ENCODE measurements at places on chromosomes 2 and 18.

GRCh38 chr18:37568671-37569070 lies 3.1 kb upstream of the CELF4 start:
- DNase-seq: no peak

GRCh38 chr2:135657806-135658582 lies 83.7 kb upstream of the UBXN4 start:
- DNase-seq: peak; percentile 15

GRCh38 chr2:198004173-198004572 lies 199.8 kb downstream of the PLCL1 start:
- no peak for DNase-seq

DNA sequence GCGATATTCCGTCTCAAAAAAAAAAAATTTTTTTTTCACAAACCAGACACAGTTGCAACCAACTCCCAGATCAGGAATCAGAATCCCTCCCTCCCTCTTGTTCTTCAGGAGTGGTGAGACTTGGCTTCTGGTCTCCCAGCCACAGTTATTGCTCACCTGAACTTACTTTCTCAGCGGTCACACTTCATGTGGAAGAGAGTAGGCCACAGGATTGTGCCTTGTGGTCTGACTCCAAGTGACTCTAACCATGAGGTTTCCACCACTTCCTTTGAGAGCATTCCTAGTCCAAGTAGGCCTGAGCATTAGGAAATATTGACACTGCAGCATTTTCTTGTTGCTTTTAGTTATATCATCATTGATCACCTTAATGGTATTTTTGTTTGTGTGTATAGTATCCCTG lies 12.1 kb downstream of the FMNL2 start:
- DNase-seq: no peak

DNA sequence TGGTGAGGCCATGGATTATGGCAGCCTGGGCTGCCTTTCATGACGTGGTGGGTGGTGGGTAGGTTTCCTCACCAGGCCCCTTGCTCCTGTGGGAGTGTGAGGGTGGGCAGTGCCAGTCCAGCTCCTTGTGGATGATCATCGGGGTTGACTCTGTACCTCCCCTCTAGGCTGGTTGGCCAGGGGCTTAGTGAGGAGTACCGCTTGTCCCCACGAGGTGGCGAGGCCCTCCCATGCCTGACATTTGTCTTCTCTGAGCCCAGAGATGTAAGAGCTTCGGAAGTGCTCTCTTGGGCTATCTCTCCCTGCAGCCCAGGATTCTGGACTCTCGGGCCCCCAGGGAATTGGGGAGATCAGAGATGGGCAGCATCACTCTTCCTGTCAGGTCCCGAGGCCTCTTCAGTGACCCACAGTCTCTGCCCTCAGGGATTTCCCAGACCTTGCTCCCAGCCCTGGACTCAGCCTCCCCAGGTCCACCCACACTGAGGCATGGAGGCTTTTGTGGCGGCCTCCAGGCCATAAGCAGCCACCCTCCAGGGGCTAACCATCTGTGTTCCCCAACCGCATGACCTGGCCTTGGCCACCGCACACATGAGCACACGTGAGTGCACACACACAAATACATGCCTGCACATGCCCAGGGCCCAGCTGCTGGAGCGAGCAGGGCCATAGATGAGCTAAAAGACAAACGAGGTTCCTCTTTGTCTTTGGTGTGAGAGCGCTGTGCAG lies 6.5 kb downstream of the SPR start:
- DNase-seq: peak; percentile 28

- no peak for DNase-seq
These were observed 74.2 kb upstream of the CELF4 start for GRCh38 chr18:37639846-37640245.

- no peak for DNase-seq
These were observed 128.1 kb upstream of the PDE1A start for GRCh38 chr2:182554950-182555349.

- no peak for DNase-seq
These were observed 55.8 kb downstream of the ST6GAL2 start for GRCh38 chr2:106830191-106830590.

DNA sequence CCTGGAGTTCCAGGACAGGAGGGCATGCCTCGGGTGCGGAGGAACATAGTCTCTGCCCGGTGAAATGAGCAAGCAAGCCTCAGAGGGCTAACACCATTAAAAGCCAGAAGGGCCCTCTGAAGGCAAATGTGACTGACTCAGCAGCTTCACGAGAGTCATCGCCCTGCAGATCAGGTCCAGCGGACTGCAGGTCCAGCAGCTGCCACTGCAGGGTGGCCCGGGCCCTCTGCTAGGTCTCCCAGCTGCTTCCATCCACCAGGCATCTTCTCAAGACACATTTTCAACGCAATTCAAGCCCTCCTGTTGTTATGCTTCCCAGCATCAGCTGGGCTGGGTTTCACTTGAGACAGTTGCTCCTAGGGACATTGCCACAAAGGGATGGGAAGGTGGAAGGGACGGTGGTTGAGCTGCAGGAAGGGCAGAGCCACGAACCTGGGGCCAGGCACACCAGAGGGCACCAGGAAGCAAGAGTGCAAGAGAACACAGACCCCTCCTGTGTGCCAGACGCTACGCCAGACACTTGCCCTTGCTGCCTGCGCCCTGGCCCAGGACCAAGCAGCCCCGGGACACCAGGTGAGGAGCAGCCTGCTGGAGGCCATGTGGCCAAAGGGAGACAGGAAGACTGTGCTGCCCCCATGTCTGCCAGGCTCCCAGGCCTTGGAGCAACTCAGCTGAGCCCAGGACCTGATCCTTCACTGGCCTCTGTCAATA lies 173.0 kb downstream of the HDAC4 start:
- DNase-seq: no peak

DNA sequence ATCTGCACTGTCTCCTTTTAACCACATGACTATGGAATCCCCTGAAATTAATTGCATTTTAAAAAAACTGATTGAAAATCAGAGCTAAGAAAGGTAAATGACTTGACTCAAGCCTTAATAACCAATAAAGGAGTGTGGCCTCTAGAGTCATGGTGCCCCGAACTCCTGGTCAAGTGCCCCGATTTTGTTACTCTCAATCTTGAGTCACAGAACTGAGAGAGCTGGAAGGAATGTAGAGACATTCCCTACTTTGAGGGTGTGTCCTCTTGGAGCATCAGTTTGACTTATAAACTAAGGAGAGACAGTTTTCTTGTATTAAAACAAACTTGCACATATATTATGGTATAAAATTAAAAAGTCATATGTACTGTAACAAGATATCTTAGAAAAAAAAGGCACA lies 2.4 kb downstream of the WDR43 start:
- DNase-seq: no peak

- no peak for DNase-seq
These were observed 230.7 kb downstream of the AFF3 start for GRCh38 chr2:99911736-99912135.

DNA sequence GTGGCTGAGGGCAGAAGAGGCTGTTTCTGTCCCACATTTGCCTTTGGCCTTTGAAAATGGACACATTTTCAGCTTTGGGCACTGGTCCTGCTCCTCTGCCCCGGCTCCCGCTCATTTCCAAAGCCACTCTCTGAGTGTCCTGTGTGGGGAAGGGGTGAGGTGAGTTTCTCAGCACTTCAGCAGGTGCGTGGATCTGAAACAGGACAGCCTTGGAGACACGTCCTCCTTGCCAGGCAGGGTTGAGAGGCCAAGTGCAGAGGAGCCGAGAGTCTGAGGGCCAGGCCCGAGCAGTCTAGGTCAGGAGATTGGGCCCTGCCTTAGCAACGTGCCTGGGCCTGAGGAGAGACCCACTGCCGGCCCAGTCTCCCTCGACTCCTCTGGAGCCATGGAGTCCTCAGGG lies 21.9 kb upstream of the ALPI start:
- DNase-seq: no peak

- no peak for DNase-seq
These were observed 166.8 kb downstream of the KCNS3 start for GRCh38 chr2:18045230-18045629.

GRCh38 chr18:8142932-8143331 lies 466.3 kb upstream of the RAB12 start:
- DNase-seq: no peak

- no peak for DNase-seq
These were observed 115.2 kb downstream of the SPHKAP start for GRCh38 chr2:228066126-228066798.

DNA sequence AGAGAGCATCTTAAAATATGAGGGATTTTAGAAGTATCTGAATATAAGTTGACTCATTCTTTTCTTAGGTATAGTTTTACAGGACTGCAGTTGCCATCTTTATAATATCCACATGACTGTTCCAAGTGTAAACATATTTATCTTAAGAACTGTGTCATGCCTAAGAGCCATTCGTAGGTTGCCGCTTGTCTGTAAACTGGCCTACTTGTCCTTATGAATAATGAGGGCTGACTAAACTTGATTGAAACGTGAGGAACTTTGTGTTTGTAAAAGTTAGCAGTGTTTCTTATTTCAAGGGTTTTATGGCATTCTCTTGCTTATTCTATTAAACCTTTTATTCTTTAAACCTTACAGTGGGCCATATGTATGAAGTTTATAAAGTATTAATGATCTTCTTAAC lies 99.6 kb downstream of the MAP3K20 start:
- no peak for DNase-seq

DNA sequence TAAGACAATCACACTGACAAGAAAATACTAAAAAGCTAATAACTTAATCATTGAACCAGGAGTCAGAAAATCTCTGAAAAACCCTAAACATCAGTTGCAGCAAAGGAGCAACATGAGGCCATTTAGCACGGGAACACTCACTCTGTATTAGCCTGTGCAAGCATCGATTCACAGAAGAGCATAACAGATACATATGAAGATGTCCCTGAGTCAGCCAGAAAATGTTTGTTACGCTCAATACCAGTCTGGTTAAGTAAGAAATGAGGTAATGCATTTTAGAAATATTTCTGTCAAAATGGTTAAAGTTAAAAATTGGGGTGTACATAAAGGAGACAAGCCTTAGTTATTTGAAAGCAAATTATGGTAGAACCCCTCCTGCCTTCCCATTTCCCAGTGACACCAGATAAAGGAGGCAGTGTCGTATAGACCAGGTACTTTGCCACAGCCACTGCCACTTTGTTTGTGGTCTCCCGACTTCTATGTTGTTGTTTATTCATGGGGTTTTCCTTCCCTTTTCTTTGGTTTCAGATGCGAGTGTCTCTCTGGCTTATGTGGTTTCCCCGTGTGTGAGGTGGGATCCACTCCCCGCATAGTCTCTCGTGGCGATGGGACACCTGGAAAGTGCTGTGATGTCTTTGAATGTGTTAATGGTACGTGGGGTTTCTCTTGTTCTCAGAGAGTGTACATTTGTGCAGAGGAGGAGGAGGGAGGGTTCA lies 108.6 kb downstream of the CRIM1 start:
- DNase-seq: no peak

DNA sequence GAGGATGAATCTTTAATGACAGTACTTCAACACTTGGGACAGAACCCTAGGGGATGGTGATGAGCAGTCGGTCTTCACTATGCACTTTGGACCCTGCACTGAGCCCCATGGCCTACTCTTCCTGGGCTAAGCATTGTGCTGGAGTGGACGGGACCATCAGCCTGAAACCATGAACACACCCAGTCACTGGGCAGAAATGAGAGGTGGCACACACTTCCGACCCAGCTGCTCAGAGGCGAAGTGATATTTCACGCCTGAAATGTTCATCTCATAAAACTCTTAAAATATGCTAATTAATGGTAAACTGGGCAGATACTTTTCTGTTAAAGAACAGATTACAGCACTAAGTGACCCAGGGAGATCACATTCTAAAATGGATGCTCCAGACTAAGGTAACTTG lies 150.3 kb upstream of the NDUFV2 start:
- DNase-seq: no peak

DNA sequence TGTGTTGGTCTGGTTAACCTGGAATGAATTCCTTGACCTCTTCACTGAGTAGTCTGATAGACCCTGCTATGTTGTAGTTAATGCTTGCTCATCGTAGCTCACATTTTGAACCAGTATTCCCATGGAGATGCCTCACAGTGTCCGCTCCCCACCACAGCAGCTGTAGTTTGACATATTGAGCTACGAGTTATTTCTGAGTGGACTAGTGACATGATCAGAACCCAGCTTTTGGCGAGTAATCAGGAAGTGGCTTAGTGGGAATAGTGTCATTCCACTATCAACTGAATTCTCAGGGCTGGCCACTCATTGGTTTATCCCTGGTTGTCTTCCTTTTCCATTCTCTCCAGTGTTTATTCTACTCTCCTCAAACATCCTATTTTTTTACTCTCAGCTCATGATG lies 102.7 kb downstream of the MYO1B start:
- DNase-seq: no peak

GRCh38 chr18:58542426-58543159 lies 86.3 kb downstream of the ALPK2 start:
- no peak for DNase-seq

DNA sequence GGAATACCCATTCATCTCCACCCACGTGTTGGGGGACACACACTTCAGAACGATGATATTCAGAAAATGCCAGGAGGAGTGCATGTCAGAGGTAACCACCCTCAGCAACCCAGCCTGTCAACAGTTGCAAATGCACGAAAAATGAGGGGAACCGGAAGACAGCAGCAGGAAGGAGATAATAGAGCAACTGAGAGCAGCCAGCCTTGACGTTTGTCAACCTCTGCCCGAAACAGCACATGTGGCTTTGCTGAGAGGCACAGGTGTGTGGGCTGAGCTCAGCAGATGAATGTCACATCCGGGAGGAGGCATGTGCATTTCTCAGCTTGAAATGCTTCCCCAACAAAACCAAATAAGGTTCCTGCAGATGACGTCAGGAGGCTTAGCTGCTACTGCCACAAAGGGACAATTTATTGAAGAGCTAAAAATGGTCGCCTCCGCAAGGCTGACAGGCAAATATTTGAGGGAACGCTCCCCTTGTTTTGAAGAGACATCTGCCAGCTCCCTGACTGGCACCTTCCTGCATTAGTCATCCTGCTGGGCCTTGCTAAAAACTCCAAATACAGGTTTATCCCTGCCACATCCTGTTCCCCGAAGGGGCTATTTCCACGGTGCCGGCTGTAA lies 419.0 kb downstream of the NBAS start:
- DNase-seq: peak; percentile 36

- no peak for DNase-seq
These were observed 809.0 kb upstream of the FAM98A start for GRCh38 chr2:34408100-34408499.

- DNase-seq: no peak
These were observed 103.4 kb downstream of the ABI2 start for GRCh38 chr2:203431391-203432185.

- DNase-seq: no peak
These were observed 242.6 kb upstream of the TCF4 start for GRCh38 chr18:55830544-55830943.

- DNase-seq: no peak
These were observed 190.3 kb downstream of the C1D start for GRCh38 chr2:67872481-67872880.

DNA sequence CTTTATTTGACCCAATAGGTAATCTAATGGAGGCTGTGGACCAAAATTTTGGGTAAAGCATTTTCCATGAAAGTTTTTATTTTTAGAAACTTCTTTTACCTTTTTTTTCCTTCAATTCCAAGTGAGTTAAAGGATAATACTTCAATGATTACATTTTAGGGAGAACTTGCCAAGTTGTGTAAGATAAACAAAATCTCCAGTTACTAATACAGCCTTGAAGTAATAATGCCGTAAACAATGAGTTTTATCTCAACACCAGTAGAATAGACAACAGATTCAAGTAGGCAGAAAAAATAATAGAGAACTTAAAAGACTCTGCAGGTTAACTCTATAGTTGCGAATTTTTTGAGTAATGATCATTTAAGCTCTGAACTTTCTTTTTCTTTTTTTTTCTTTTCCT lies 807.4 kb downstream of the CNTNAP5 start:
- no peak for DNase-seq

All from immature natural killer cell (primary cell).